ENCODE measurements at places on chromosomes 3 and 15. TPM values are rescaled to one million over a fixed set of nuclear protein-coding genes. Genes with fewer than 3 reads are reported as not detected.

The VPS33B gene
- 12.0 TPM for total RNA-seq

The FOXB1 gene
- total RNA-seq = 1.3 TPM

The CLDN16 gene
- total RNA-seq = 0.50 TPM

The LRIG1 gene
- 39.7 TPM for total RNA-seq

The TRPM1 gene
- not detected for total RNA-seq

All from astrocyte (in vitro differentiated cells and primary cell).